ENCODE measurements at places on chromosomes 12 and 14. TPM values are rescaled to one million over a fixed set of nuclear protein-coding genes. Genes with fewer than 3 reads are reported as not detected.

DNA sequence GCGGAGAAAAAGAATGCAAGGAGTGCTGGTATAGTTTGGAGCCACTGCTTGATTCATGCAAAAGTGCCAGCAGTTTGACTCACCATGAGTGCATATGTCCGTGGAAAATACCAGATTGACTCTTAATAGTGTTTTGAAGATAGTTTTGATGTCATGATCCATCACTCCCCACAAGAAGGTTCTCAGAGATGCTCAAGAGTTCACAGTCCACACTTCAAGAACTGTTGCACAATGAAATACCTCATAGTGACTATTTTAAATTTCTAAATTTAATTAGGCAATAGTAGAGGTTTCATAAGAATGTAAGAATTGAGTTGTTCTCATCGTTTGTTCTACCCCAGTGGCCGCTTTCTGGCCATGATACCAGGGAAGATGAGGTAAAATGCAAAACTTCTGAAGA, 286.6 kb upstream of the RGS6 start:
- H3K27ac ChIP-seq: no peak overlapping the region
- H3K4me1 ChIP-seq: peaks cover 6% of the 10 kb centered on the region
- no peak overlapping the region for H3K4me3 ChIP-seq
- H3K27me3 ChIP-seq: no peaks in the 10 kb centered on the region
- peak; percentile 57 for DNase-seq

DNA sequence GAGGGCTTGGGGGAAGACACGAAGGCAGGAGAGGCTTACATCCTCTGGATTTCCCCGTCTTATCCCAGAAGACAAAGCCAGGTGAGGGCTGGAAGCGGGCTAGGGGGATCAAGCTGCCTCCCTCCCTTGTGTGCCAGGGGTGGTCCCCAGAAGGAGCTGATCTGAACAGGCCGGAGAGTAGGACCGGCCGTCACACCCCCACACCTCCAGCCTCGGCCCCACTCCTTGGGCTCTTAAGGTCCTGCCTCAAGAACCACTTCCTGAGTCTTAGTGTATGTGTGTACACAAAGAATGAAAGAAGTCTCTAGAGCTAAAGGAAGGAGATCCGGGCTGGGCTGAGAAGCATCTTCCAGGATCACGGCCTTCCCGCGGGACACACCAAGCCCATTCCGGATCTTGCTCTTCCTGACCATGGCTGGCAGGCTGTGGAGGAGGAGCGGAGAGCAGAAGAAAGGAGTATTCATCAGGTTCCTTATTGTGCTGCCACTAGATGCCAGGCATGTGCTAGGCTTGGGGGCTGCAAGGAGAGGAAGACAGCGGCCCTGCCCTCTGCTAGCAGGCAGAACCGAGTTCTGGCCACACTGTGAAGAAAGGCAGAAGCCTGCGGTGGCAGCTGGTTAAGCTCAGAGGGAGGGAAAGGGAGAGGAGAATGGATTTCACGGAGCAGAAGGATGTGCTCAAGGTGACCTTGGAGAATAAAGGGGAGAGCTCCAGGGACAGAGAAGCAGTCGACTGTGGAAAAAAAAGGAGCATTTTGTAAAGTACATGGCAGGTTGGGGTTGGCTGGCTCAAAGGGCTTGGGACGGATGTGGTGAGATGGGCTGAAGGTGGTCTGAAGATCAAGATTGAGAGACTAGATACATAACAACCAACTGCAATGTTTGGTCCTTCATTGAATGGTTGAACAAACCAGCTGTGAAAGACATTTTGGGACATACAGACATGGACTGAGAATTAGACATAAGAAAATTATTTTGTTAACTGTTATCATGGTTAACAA, 1.3 kb upstream of the CD63 start:
- peaks cover 31% of the 10 kb centered on the region for H3K4me1 ChIP-seq
- H3K4me3 ChIP-seq: peak overlapping the region; percentile 98
- H3K27me3 ChIP-seq: no peaks in the 10 kb centered on the region
- peaks cover 10% of the 10 kb centered on the region for H3K36me3 ChIP-seq
- peak; percentile 71 for DNase-seq
- H3K27ac ChIP-seq: peak overlapping the region; percentile 99

GRCh38 chr12:57044889-57045288, 5.0 kb downstream of the MYO1A start:
- no peaks in the 10 kb centered on the region for H3K36me3 ChIP-seq
- peaks cover 36% of the 10 kb centered on the region for H3K27me3 ChIP-seq
- no peaks in the 10 kb centered on the region for H3K4me1 ChIP-seq
- no peak overlapping the region for H3K4me3 ChIP-seq
- no peak overlapping the region for H3K27ac ChIP-seq

DNA sequence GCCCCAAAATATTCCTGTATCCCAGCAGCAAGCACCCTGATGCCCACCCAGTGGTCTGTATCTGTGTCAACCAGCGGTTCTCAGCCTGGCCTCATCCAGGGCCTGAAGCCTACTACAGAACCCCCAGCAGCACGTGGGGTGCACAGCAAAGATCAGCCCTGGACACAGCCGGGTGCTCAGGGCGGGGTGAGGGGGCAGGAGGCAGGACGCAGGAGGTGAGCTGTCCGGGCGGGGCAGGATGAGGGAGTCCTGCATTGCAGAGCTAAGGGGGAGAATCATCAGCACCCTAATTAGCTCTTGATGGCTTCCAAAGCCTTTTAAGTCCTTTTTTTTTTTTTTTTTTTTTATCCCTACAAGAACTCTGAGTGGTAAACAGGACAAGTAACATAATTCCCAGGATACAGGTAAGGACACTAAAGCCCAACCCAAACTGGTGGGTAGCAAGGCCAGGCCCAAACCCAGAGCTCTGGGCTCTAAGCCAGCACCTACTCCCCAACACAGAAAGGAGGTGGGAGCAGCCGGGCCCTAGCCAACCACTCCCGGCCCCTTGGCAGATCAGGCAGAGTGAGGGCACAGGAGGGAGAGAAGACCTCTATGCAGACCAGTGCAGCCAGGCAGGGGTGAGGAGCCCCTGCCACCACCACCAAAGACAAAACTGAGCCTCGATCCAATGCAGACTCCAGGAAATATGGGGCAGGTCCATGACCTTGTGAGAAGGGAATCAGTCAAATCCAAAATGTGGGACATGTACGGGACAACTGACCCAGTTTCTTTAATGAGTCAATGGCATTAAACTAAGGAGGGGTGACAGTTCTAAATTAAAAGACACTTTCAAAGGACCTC, 32.3 kb upstream of the EIF5 start:
- no peak overlapping the region for H3K27ac ChIP-seq
- H3K4me1 ChIP-seq: no peaks in the 10 kb centered on the region
- H3K27me3 ChIP-seq: no peaks in the 10 kb centered on the region
- DNase-seq: no peak

DNA sequence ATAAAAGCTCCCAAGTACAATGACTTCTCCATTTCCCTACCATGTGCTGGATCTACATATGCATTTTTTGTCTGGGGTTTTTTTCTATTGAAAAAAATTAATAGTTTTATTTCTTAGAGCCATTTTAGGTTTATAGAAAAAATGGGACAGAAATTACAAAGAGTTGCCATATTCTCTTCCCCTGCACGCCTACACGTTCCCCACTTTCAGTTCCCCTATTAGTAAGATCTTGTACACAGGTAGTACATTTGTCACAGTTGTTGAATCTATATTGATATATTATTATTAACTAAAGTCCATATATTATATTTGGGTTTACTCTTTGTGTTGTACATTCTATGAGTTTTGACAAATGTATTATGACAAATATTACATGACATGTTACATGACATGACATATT, 35.7 kb downstream of the SIX6 start:
- no peak overlapping the region for H3K27ac ChIP-seq
- no peaks in the 10 kb centered on the region for H3K27me3 ChIP-seq
- no peaks in the 10 kb centered on the region for H3K36me3 ChIP-seq
- H3K4me3 ChIP-seq: no peak overlapping the region

DNA sequence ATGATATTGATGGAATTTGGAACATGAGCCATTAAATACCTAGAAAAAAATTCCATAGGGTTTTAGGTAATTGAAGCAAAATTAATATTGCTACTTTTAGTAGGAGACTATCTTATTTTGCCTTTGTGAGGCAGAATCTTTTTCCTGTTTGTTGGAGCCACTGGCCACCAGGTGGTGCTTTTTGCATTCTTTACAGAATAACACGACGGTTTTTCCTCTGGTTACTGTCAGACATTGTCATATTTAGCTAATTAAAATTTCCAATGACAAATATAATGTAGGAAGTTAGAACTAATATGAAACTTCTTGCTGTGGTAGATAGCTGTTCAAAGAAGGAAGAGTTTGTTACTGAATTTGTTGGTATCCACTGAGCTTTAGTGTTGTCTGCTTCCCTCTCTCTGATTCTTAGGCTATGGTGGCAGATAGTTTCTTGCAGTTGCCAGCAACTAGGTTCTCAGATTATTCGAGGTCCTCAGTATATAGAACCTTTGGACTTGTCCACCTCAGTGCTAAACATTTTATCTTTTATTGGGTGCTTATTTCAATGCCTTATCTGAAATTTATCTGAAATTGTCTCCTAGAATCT, 25.7 kb downstream of the RAB21 start:
- H3K27me3 ChIP-seq: no peaks in the 10 kb centered on the region
- H3K36me3 ChIP-seq: peaks cover 13% of the 10 kb centered on the region
- no peak overlapping the region for H3K4me3 ChIP-seq
- no peak for DNase-seq
- no peak overlapping the region for H3K27ac ChIP-seq

DNA sequence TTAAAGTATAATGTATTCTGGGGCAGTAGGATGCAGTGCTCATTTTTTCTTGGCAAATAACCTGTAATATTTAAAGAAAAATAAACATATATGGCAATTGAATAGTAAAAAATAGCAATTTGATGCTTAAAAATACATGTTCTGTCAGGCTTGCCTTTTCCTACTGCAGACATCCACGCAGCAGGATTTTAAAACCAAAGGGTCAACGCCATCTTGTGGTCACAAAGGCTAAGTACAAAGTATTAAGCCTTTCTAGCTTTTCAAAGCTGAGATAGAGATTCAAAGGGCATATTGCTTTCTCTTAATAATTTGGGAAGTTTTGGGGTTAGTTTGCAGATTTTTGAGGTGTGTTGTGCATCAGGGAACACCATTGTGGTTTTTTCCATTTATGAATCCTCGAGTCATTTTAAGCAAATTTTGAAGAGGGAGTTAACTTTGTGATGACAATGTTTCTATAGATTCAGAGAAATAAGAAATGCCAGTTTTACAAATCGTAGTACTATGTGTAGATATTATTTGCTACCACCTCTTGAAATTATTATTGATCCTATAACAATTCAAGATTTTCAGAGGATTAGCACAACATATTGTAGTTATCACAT, 4.7 kb upstream of the CCER1 start:
- H3K27me3 ChIP-seq: no peaks in the 10 kb centered on the region
- no peak overlapping the region for H3K27ac ChIP-seq
- H3K4me1 ChIP-seq: no peaks in the 10 kb centered on the region
- no peaks in the 10 kb centered on the region for H3K36me3 ChIP-seq

GRCh38 chr14:55902241-55902640, 216.0 kb upstream of the PELI2 start:
- peaks cover 7% of the 10 kb centered on the region for H3K4me1 ChIP-seq
- no peak overlapping the region for H3K4me3 ChIP-seq
- H3K27me3 ChIP-seq: no peaks in the 10 kb centered on the region
- H3K36me3 ChIP-seq: no peaks in the 10 kb centered on the region
- no peak overlapping the region for H3K27ac ChIP-seq
- DNase-seq: no peak

DNA sequence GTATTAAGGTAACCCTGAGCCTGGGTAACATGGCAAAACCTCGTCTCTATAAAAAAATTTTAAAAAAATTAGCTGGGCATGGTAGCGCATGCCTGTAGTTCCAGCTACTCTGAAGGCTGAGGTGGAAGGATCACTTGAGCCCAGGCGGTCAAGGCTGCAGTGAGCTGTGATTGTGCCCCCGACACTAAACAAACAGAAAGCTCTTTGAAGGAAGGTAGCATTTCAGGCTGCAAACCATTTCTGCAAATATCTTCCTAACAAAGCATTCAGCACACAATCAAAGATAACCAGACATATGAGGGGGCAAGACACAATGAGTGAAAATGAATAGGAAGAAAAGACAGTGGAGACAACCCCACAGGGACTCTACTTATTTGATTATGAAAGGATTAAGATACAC, 118.7 kb downstream of the PRIMA1 start:
- H3K36me3 ChIP-seq: no peaks in the 10 kb centered on the region
- H3K27me3 ChIP-seq: no peaks in the 10 kb centered on the region
- no peaks in the 10 kb centered on the region for H3K4me1 ChIP-seq
- H3K4me3 ChIP-seq: no peak overlapping the region
- DNase-seq: no peak

DNA sequence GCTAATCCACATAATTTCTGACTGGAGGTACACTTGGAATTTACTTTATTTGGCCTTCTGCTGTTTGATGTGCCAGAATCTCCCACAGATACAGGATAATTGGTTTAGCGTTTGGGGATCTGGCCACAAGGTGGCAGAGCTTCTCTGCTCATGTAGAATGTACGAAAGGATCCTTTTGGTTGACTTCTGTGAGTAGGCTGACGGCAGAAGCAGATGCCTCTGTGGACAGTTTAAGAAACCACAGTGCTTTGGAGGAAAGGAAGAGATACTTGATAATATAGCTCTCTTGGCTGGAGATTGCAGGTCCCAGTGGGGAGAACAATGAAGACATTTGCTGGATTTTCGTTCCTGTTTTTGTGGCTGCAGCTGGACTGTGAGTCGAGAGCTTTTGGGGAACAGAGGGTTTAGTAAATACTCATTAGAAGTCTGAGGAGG, 75.3 kb upstream of the OR4E1 start:
- H3K4me3 ChIP-seq: no peak overlapping the region
- H3K4me1 ChIP-seq: no peaks in the 10 kb centered on the region
- no peak for DNase-seq
- peaks cover 3% of the 10 kb centered on the region for H3K27me3 ChIP-seq
- no peak overlapping the region for H3K27ac ChIP-seq

DNA sequence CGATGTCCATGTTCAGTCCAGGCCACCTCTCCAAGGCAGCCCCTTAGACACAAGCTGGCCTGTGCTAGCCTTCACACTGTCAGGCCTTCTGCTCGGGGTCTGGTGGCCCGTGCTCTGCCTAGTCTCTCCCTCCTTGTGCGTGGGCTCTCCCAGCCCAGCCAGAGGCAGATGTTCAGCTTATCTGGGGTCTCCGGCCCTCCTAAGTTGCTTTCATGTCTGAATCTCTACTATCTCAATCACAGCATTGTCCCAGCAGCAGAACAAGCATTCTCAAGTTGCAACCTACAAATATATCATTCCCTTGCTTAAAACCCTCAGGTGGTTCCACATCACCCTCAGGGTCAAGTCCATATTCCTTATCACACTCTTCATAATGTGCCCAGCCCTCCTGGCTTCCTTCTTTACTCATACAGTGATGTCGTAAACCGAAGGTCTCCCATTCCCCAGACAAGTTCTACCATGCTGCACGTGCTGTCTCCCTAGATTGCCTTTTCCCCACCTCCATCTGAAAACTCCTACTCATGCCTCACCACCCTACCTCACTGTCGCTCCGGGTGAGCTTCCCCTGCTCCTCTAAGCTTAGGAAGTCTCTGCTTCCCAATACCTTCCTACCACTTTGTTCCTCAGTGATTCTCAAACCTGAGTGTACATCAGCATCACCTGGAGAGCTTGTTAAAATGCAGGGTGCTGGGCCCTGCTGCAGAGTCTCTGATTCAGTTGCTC, 1.5 kb downstream of the KRT73 start:
- no peak for DNase-seq
- H3K36me3 ChIP-seq: no peaks in the 10 kb centered on the region
- no peaks in the 10 kb centered on the region for H3K4me1 ChIP-seq
- peaks cover 8% of the 10 kb centered on the region for H3K27me3 ChIP-seq
- no peak overlapping the region for H3K4me3 ChIP-seq
- H3K27ac ChIP-seq: no peak overlapping the region

Gene SLC15A4
- 12.4 TPM for total RNA-seq

Gene MYO1H
- total RNA-seq: not detected

Gene FZD10
- not detected for total RNA-seq

All from astrocyte (in vitro differentiated cells and primary cell).